ENCODE measurements at places on chromosomes 4 and X.

DNA sequence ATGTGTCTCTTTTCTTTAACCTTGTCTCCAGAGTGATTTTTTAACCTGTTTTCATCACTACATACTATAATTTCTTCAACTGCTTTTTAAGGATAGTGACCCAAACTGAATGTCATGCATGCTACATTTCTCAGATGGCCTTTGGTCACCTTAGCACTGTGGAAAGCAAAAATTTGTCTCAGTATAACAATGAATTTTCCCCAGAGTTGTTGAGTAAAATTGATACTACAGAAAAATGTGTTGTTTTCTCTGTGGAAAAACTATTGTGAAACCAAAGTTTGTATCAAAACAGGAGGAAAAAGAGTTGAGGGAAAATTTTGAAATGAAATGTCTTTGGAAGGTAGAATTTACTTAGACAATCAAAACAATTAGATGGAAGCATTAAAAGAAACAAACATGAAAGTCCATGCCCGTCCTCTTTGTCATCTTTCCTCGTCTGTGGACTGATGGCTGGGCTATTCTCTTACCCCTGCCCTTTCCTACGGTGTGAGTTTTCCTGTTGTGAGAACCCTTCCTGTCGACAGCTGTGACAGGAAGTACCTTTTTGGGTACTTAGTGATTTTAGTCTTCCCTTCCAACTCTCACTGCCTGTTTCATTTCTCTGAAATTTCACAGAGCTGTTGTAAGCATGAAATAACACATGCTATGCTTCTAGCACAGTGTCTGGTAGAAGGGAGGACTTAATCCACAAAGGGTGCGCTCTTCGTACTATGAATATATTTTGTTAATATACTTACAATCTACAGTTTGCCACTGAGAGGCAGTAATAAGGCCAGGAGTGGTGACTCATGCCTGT is 50.8 kb downstream of the LRP2BP start:
- no peak for DNase-seq

DNA sequence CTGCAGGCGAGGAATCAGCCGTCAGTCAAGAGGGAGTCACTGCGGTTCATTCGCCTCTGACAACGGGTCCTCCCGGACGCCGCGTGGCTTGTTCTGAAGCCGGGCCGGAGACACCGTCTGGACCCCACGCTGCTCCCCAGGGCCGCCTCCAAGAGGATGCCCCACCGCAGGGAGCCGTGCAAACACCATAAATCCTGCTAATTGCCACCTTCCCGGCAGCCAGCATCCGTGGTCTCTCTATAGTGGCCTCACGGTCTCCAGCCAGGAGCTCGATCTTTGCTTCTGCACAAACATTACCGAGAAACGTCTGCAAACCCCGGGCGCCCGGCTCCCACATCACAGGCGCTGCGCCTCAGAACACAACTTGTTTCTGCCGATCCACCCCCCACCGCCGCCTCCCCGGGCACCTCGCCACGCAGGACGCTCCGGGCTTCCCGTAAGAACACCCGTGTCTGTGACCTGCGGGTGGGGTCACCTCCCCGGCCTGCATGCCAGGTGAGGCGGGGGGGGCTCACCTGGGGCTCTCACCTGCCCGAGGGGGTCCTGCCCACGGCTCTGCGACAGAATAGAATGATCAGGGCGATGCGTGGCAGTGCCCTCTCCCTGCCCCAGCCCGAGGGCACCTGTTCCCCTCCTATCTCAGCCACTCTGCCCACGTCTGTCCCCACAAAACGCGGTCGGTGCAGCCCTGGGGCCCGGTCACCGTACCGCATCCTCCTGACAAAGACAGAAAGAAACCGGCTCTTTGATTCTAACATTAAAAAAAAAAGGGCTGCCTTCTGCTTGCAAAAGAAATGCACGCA is 32.4 kb upstream of the PPP2R3B start:
- DNase-seq, result no peak

GRCh38 chr4:148016063-148016637 is 284.3 kb downstream of the ARHGAP10 start:
- DNase-seq, result no peak

- DNase-seq, result no peak
These were observed 10.6 kb upstream of the AMOT start for GRCh38 chrX:112851161-112851779.

- peak; percentile 58 for DNase-seq
These were observed 14.0 kb downstream of the SORCS2 start for GRCh38 chr4:7206385-7206784.

DNA sequence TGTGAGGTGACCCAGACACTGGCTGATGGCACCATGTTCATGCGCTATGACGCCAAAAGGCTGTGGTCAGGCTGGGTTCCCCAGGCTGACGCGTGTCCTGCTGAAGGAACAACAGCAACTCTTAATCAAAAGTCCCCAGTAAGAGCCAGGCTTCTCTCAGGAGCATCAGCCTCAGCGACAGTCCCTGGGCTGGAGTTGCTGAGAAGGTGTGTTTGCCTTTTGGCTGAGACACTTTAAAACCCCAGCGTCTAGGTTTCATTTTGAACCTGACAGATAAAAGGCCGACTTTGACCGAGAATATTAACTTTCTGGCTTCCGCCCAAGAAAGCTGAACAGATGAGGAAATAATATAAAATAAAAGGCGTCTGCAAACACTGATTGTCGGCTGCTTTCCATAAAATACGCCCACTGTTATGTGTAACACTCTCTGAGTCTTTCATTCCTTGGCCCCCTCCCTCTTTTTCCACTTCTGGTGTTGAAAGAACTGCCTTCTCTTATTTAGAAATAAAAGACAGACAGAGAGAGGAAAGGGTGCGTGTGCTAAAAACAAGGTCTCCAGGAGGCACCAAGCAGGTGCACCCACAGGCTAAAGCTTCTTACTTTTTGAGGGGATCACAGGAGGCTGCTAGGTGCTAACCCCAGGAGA is 373.6 kb downstream of the MID1IP1 start:
- DNase-seq, result no peak

DNA sequence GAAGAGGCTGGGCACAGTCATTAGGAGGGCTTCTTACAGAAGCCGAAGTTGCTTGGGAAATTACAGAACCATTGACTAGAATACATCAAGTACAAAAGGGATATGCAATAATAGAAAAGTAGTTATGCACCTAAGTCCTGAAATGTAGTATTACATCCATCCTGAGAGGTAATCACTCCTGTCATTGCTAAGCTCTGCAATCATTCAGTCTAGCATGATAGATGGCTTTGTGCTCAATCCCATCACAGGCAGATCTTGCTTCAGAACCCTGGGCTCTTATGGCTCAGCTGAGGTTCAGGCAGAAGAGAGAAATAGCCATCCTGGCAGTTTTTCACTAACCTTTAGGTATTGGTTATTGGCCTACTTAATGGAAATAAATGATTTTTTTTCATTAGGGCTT is 231.7 kb upstream of the AFF2 start:
- no peak for DNase-seq

DNA sequence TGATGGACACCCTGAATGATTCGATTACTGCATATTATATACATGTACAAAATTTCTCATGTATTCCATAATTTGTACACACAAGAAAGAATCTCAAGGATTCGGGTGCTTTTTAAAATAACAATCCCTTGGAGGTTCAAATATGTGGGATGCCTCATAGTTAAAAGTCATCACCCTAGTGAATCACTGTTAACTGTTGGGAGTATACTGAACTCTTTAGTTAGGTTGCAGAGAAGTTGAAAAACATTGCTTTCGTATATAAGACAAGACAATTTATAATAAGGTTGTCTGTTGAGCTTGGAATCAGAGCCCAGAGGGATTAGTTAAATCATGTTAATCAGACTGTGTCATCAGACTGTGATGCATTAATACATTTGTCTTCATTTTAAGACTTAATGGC is 15.6 kb downstream of the DCK start:
- no peak for DNase-seq

- peak; percentile 7 for DNase-seq
These were observed 30.4 kb downstream of the PGRMC1 start for GRCh38 chrX:119266364-119266995.

- no peak for DNase-seq
These were observed 70.3 kb downstream of the RAB28 start for GRCh38 chr4:13413729-13414437.

- DNase-seq, result no peak
These were observed 81.5 kb downstream of the SLIT2 start for GRCh38 chr4:20333141-20333715.

GRCh38 chr4:65202165-65202852 is 468.0 kb downstream of the EPHA5 start:
- no peak for DNase-seq

GRCh38 chrX:53374923-53375322 is 47.5 kb downstream of the SMC1A start:
- DNase-seq, result no peak

DNA sequence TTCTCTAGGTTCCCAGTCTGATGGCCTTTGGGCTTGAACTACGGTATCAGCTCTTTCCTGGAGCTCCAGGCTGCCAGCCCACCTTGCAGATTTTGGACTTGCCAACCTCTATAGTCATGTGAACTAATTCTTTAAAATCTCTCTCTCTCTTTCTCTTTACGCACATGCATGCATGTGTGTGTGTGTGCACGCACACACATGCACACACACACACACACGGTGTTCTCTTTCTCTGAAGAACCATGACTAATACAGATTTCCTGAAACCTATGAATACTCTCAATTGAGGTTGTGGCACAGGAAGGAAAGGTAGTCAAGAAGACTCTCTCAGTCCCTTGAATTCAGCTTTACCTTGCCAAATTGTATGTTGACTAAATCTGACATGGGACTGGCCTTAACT is 6.2 kb upstream of the ZCCHC13 start:
- peak; percentile 35 for DNase-seq

DNA sequence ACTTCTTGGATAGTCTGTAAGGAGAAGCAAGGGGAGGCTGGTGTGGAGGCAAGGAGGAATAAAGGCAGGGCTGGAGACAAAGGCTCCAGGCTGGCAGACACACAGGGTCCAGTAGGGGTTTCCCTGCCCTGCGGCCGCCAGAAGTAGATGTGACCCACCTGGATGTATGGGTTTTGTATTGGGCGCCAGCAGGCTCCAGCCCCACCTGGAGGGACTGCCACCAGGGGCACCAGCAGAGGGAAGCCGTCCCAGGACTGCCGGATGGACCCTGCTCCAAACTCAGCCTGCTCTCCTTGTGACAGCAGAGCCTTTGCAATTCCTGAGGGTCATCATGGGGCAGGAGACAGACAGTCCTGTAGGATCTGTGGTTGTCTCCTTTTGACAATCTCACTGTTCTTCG is 52.7 kb downstream of the MGST2 start:
- no peak for DNase-seq

- DNase-seq, result peak; percentile 34
These were observed 38.8 kb downstream of the SEPTIN6 start for GRCh38 chrX:119654112-119654531.

DNA sequence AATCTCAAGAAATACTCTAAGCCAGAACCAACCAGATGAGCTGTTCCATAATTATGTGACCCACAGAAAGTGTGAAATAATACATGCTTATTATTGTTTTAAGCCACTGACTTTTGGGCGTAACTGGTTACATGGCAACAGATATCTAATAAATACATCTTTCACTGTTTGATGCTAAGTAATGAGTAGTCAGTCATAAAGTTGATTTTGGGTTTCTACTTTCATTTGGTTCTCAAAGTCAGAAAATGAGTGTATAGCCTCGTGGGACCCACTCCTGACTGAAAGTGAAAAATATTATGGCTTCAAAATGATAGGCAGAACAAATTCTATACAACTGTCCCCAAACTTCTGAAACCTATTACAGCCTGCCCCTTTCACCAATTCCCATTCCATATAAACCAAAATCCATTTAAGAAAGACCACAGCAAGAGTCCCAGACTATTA is 88.0 kb upstream of the CBR4 start:
- no peak for DNase-seq

GRCh38 chrX:136198678-136199243 is 51.4 kb downstream of the FHL1 start:
- no peak for DNase-seq

DNA sequence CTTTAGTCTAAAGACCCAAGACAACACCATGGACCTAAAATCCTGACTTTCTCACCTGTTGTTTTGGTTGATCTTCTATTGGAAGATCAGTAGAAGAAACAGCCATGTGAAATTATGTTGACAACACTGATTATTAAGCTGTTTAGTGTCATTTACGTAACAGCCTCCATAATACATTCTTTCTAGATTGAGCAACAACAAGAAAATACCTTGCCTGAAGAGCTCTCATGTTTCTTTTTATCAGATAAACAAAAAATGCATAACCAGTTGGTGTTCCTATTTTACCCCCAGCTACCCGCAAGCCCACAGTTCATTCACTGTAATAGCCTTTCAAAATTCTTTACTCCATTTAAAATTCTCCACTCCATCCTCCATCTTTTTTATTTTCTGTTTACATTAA is 20.5 kb downstream of the GPC4 start:
- DNase-seq, result no peak

DNA sequence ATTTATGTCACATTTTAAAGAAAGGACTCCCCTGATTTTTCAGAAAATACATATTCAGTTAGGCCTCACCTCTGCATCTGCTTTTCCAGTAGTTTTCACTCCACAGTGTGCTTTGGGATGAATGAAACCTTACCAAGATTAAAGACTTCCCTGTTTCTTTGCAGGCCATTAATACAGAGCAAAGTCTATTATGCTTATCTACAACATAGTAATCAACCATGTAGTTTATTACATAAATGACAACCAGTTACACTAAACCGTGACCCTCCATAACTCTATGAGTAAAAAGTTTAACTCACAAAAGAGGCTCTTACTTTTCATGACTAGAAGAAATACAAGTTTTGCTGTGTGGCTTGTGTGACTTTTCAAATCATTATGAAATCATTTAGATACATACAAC is 2.3 kb downstream of the LRRC66 start:
- DNase-seq, result no peak

DNA sequence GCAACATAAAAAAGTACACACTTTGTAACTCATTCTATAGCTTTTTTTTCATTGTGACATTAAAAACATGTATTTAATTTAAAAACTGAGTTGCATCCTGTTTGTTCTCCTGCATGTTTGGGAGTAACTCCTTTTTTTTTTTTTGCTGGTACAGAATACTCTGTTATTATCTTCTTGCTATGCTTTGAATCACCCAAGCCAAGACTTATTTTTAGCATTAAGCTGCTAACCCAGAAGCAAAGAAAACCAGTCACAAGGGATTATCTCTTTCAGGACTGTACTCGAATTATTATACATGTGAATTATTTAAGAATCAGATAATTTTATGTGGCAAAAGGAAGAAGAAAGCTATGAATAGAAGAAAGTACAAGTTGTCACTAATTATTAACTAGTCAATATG is 194.9 kb downstream of the ADAMTS3 start:
- DNase-seq, result no peak

DNA sequence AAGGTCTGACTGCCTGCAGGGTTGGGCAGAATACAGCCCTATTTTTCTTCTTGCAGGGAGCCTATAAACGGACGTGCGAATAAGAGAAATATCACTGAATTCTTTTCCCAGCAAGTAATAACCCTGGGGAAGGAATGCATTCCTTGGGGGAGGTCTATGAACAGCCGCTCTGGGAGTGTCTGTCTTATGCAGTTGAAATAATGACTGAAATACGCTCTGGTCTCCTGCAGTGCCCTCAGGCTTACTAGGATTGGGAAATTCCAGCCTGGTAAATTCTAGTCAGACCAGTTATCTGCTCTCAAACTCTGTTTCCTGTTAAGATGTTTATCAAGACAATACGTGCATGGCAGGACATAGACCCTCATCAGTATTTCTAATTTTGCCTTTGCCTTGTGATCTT is 72.1 kb upstream of the FAM241A start:
- DNase-seq, result no peak
